ENCODE measurements at places on chromosomes 13 and 19. TPM values are rescaled to one million over a fixed set of nuclear protein-coding genes. Genes with fewer than 3 reads are reported as not detected.

- H3K36me3 ChIP-seq, result no peaks in the 10 kb centered on the region
- H3K4me3 ChIP-seq, result no peak overlapping the region
- peaks cover 5% of the 10 kb centered on the region for H3K4me1 ChIP-seq
- DNase-seq, result no peak
- H3K27me3 ChIP-seq, result no peaks in the 10 kb centered on the region
Observed at GRCh38 chr13:29993196-29993595, 142.8 kb upstream of the UBL3 start.

FFAR3 gene
- polyA plus RNA-seq, result not detected

DNA sequence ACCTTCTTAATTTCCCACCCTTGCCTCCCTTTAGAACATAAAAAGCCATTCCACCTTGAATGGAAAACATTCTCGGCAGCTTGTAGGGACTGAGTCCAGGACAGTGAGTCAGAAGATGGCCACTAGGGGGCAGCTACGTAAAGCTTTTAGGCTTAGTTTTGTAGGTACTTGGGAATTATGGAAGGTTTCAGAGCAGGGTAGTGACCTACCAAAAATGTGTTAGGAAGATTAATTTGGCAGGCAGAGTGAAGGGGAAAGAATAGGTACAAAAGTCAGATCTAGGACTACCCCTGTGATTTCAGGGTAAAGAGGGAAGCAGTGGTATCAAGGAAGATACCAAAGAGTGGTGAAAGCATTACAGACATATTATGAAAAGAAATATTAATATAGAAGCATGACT, 198.4 kb downstream of the NDFIP2 start:
- no peak overlapping the region for H3K27ac ChIP-seq
- H3K4me1 ChIP-seq, result no peaks in the 10 kb centered on the region
- H3K4me3 ChIP-seq, result no peak overlapping the region

ARRDC5 gene
- not detected for polyA plus RNA-seq

PLPPR3 gene
- polyA plus RNA-seq, result 245 TPM

GRCh38 chr13:77544758-77545338, 9.3 kb downstream of the SCEL start:
- no peak for DNase-seq
- H3K4me1 ChIP-seq, result no peaks in the 10 kb centered on the region
- H3K27ac ChIP-seq, result no peak overlapping the region
- no peak overlapping the region for H3K4me3 ChIP-seq
- no peaks in the 10 kb centered on the region for H3K27me3 ChIP-seq

DNA sequence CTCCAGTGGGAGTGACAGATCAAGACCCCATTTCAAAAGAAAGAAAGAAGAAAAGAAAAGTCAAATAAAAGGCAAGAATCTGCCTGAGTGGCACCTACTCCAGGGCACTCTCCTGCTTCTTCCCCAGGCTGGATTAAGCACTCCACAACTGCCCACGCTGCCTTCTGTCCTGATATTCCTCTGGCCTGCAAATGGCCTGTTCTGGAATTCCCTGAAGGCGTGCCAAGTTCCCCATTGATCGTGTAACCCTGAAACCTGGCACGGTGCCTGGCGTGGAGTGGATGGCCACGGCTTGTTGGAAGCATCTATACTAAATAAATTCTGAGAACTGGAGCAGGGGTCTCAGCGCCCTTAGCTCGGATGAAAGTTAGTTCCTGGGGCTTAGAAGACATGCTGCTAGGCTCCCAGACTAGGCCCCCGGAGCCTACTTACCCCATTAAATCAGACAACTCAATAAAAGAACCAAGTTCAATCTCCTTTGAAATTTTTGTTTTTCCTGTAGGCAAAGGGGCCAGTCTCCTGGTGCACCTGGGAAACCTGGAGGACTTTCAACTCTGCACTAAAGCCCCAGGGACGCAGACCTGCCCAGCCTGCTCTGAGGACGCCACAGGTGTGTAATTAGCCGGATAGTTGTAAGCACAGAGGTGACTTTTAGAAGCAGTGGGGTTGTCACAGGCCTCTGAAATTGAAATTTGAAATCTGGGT, 21.9 kb downstream of the ANKRD27 start:
- no peak overlapping the region for H3K4me3 ChIP-seq
- no peaks in the 10 kb centered on the region for H3K27me3 ChIP-seq
- H3K27ac ChIP-seq, result peak overlapping the region; percentile 36
- peaks cover 40% of the 10 kb centered on the region for H3K36me3 ChIP-seq

DNA sequence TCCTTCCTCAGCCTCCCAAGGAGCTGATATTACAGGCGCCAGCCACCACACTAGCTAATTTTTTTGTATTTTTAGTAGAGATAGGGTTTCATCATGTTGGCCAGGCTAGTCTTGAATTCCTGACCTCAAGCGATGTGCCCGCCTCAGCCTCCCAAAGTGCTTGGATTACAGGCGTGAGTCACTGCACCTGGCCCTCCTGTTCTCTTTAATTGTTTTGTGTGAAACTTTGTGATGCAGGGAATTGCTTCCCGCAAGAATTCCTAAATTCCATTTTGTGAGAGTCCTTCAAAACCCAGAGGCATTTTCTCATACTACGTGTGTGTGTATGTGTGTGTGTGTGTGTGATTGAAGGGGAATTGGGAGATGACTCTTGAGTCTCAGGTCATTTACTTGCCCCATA, 65.0 kb upstream of the ZNF835 start:
- H3K27me3 ChIP-seq, result no peaks in the 10 kb centered on the region
- DNase-seq, result no peak
- H3K4me3 ChIP-seq, result no peak overlapping the region
- peaks cover 2% of the 10 kb centered on the region for H3K4me1 ChIP-seq
- no peaks in the 10 kb centered on the region for H3K36me3 ChIP-seq

- H3K36me3 ChIP-seq, result no peaks in the 10 kb centered on the region
- no peaks in the 10 kb centered on the region for H3K27me3 ChIP-seq
- H3K4me1 ChIP-seq, result peaks cover 22% of the 10 kb centered on the region
- H3K4me3 ChIP-seq, result peak overlapping the region; percentile 56
- peak; percentile 64 for DNase-seq
Observed at GRCh38 chr19:14248578-14249011, 42.6 kb upstream of the ADGRL1 start.

All from spinal cord (tissue), 10 donors.